ENCODE measurements at places on chromosomes 5 and 9.

DNA sequence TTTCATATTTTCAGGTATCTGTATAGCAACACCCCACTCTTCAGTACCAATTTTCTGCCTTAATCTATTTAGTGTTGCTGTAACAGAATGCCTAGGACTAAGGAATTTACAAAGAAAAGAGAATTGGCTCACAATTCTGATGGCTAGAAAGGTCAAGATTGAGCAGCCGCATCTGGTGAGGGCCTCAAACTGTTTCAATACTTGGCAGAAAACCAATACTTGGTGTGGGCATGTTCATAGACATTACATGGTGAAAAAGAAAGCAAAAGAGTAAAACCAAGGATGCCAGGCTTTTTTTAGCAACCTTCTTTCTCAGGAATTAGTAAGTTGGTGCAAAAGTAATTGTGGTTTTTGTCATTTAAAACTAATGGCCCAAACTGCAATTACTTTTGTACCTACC, 1041.1 kb upstream of the CDH6 start:
- DNase-seq = no peak

DNA sequence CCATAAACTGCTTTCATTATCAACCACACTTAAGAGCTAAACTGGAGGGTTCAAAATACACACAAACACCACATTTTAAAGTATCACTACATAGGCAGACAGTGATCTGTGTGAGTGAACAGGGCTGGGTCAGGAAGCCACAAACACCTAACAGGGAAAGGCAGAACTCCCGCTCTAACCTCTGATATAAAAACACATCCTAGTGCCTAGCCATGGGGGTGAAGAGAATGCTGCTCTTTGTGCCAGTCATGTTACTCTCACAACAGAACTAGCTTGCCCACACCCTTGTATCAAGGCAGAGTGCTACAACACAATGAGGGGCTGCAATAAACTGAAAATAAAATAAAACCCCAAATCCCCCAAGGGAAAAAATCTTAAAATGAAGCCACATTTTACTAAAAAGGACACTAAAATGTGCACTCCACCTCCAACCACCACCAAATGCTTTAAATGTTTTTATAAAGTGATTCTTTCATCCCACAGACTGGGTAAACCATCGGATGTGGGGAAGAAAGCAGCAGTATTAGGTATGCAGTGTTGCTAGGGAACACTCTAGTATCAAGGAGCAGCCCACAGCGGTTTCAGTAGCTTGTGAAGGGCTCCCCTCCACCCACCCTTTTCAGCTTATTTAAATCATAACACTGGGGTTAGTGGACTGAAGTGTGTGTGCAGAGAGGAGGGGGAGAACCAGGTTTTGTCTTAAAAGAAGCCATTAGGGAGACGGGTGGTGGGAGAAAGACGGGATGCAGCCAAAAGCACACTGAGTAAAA, 64.5 kb downstream of the TMEM161B start:
- no peak for DNase-seq

GRCh38 chr9:111597852-111598732, 1.4 kb downstream of the PTGR1 start:
- DNase-seq = peak; percentile 85

DNA sequence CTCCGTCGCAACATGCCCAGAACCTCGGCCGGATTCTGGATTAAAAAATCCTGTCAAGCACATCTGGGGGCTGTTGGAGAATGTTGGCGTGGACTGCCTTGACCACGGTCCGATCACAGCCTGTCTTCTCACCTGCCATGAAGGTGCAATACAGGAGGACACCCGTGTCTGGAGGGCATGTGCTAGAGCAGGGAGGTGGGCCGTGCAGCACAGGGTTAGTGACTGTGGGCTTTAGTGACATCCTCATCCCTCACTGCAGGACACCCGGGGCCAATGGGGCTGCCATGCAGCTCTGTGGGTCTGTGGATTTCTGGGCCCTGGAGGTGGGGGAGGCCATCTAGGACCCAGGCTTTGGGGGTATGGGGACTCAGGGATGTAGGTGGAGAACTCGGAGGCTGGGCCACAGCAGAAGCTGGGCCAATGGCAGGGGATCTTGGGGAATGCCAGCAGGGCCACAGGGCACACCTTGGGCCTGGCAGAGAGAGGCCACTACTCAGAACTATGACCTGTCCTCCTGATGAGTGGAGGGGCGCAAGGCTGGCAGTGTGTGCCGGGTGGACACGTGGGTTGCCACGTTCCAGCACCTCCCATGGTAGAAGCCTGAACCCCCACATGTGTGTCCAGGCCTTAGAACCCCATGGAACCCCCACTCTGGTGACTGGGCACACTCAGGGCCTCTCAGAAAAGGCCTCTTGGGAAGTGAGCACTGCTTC, 23.3 kb downstream of the ZDHHC11B start:
- no peak for DNase-seq

- DNase-seq = no peak
Measured at GRCh38 chr9:32524892-32525708, 896 bp downstream of the RIGI start.

GRCh38 chr5:40675396-40676133, 4.2 kb upstream of the PTGER4 start:
- DNase-seq = no peak

GRCh38 chr9:94145640-94146039, 61.4 kb downstream of the PTPDC1 start:
- no peak for DNase-seq

DNA sequence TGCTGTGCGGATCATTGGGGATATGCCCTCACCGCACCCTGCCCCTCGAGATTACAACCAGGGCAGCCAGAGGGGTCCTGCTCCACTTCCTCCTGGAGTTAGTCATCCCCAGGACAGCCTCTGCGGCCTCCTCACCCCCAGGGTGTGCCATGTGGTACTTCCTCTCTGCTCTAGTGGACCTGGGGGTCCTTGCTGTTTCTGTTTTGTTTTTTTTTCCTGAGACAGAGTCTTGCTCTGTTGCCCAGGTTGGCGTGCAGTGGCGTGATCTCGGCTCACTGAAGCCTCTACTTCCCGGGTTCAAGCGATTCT, 5.2 kb upstream of the FCN1 start:
- no peak for DNase-seq

DNA sequence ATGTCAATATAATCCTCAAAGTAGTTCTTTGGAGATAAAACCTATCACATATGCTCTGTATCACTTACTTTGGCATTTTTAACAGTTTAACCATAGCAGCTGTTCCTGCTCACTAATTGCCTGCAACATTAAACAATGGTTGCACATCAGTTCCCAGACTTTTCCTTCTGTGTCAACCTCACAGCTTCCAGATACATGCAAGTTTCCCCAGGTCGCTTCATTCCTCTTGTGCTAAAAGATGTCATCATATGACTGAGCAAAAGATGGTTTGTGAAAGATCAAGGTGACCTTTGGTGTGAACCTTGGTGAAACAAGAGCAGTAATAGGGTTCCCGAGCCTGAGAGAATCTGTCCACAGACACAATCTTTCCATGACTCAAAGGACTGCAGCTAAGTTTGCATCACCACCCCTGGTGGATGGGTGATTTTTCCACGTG, 500.4 kb upstream of the PAPPA start:
- DNase-seq = no peak

GRCh38 chr5:127320032-127320965, 29.7 kb downstream of the MEGF10 start:
- DNase-seq = no peak

- peak; percentile 68 for DNase-seq
Measured at GRCh38 chr9:112654282-112654681, 63.6 kb downstream of the INIP start.
